Stimulated activated CD8-positive, alpha-beta memory T cell treated with anti-CD3 and anti-CD28 coated beads, Interleukin-7, amount 100 ng/mL, for 4 hours (primary cell): ENCODE measurements at places on chromosomes 6 and 20.

DNA sequence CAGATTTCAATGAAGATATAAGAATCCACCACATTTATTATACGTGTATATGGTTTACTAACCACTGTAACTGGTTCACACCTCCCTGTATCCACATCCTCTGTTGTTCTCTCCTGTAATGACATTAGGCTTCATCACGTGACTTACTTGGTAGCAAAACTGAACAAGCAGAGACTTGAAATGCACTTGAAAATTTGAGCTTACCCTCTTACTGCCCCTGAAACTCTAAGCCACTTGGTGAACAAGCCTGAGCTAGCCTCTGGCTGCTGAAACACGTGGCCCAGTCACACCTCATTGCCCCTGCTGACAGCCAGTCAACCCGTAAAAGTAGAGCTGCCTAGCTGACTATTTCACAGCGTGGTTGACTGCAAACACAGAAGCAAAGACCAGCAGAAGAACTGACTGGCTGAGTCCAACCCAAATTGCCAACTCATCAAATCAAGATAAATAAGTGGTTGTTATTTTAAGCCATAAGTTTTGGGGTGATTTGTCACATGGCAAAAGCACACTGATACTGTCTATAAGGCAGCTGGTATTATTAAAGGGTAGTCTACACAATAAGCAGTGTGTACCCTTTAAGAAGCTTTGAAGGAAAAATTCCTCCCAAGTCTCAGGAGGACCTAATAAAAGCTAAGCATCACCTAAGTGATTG is 109.0 kb downstream of the RALGAPA2 start:
- no peak for DNase-seq

GRCh38 chr20:2752567-2753460 is 47.6 kb downstream of the CPXM1 start:
- DNase-seq = no peak

GRCh38 chr6:111231090-111231459 is 143.8 kb downstream of the SLC16A10 start:
- no peak for DNase-seq

DNA sequence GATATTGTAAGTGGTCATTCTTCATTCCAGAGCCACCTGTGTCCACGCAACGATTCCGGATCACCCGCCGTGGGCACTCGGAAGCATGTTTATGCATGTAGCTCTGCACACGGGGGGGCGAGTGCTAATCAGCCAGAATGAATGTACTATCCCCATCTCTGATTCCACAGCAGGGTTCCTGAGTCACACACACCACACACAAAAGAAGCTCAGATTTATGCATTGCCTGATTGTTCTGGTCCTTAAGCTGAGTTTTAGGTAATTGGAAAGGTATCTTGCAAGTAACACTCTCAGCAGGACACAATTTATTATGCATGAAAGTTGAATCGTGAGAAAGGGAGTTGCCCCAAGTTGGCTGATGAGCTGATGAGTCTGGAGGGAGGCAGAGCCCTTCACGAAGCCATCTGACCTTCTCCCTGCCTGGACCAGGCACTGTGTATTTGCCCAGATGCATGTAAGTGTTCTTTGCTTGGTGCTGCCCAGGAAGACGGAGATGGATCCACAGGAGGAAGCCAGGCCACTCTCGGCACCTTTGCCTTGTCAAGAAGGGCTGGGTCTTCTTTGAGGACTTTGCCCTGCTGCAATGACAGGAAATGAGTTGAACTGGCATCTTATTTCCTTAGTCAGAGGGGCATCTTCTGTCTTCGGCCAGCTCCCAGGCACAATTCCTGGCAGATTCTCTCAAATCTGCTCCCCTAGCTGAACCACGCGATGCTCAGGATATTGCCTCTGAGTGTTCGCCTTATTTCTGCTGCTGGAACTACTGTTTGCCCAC is 141.1 kb downstream of the SYNDIG1 start:
- DNase-seq = no peak

- no peak for DNase-seq
Observed at GRCh38 chr20:32415494-32415893, 57.4 kb downstream of the ASXL1 start.

DNA sequence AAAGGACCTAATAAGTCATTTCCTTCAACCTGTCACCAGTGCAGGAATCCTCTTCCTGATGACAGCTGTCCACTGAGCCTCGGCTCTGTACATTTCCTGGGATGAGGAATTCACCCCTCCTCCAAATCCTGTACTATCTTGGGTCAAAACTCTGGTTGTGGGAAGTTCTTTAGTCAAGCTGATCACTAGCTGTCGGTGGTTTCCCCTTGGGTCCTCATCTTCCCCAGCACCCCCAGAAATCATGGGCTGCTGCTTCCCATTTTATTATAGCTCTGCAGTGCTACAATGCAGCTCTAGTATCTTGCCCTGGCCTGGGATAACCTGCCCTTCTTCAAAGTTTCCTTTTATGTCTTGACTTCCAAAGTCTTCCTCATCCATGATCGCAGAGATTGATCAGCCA is 14.6 kb upstream of the ADA start:
- DNase-seq = no peak

- no peak for DNase-seq
Observed at GRCh38 chr20:50930139-50930975, 880 bp downstream of the ADNP start.

DNA sequence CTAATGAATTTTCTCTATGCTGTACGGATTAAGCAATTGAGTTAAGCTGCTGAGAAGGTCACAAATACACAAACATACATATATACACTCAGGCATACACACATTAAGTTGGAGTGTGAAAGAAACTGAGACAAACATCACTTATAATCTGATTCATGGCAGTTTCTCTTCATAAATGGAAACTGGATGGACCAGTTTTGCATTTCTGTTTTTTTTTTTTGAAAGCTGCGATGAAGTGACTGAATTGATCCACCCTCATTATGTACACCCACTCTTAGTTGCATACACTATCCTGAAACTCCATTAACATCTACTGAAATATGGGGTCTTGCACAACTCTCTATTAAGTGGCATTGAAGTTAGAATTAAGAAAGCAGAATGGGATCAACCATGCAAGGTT is 32.9 kb upstream of the TENT5A start:
- no peak for DNase-seq
